ENCODE measurements at places on chromosomes 7 and 10.

- DNase-seq: no peak
Measured at GRCh38 chr7:128781851-128782250, 6.3 kb upstream of the OPN1SW start.

- DNase-seq: no peak
Measured at GRCh38 chr10:74822101-74822500, 4.3 kb upstream of the KAT6B start.

- DNase-seq: no peak
Measured at GRCh38 chr10:57102236-57102635, 741.2 kb upstream of the ZWINT start.

- no peak for DNase-seq
Measured at GRCh38 chr7:104137971-104138370, 69.8 kb downstream of the ORC5 start.

GRCh38 chr10:62155054-62155680 lies 113.5 kb downstream of the RTKN2 start:
- DNase-seq: no peak

GRCh38 chr10:47340608-47341170 lies 7.5 kb upstream of the RBP3 start:
- DNase-seq: no peak

GRCh38 chr7:112001091-112001826 lies 204.9 kb downstream of the DOCK4 start:
- no peak for DNase-seq

DNA sequence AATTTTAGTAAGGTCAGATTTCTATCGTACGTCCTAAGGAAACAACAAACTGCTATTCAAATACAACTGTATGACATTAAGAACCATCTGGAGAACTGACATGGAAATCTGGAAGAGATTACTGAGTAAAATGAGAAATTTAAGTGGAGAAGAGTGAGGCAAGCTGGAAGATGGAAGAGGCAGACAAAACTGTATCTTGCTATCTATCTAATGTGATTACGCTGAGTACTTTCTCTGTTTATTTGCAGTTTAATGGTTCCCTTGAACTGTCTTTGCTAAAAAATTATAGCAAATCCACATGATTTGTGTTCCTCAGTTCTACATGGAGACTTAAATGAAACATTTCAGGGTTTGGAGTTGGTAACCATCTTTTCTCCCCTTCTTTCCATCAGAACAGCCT lies 927.1 kb upstream of the MBL2 start:
- no peak for DNase-seq

- no peak for DNase-seq
Measured at GRCh38 chr10:97047083-97047736, 138.5 kb downstream of the SLIT1 start.

DNA sequence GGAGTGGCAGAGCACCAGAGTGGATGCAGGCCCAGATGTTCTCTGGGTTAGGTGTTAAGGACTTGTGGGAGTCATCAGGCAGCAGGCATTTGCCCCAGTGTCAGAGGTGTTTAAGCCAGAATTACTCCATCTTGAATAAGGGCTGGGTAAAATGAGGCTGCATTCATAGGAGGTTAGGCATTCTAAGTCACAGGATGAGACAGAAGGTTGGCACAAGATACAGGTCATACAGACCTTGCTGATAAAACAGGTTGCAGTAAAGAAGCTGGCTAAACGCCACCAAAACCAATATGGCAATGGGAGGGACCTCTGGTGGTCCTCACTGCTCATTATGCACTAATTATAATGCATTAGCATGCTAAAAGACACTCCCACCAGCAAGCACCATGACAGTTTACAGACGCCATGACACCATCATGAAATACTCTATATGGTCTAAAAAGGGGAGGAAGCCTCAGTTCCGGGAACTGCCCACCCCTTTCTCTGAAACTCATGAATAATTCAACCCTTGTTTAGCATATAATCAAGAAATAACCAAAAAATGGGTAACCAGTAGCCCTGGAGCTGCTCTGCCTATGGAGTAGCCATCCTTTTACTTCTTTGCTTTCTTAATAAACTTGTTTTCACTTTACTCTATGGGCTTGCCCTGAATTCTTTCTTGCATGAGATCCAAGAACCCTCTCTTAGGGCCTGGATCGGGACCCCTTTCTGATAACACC lies 882 bp upstream of the LRRC61 start:
- DNase-seq: no peak

- DNase-seq: no peak
Measured at GRCh38 chr10:94440096-94440495, 37.8 kb downstream of the TBC1D12 start.

DNA sequence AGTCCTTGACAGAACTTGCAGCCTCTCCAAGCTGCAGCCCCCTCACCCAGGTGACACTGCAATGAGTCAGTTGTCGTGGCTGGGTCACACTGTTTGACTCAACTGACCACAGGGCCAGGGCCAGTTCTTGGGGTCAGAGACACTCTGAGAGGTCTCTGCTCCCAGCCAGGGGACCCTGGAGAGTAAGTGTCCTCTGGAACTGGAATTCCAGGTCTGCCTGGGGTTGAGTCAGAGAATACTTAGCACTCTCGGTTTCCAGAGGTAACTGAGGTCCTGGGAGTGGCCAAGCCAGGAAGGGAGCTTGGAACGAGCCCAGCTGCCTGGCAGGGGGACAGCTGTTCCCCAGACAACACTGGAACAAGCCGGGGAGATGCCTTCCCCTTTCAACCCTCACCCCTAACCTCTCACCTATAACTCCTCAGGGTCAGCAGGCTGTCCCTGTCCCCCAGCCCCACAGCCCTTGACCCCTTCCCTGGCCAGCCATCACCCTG lies 2.2 kb upstream of the MYL10 start:
- DNase-seq: no peak

DNA sequence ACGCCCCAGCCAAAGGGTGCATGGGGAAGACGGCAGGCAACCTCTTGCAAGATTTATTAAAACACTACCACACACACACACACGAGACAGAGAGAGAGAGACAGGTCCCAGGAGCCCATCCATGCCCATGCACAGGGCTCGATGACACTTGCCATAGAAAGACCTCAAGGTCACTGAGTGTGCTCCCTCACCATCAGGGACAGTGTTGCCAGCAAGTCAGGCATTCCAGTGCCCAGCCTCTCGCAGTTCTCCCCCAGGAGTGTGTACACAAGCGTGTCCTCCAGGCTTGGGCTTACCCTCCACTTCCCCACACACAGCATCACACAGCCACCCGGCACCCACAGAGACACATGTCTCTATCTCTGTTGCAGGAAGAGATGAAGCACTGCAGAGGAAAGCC lies 46.8 kb upstream of the SLF2 start:
- DNase-seq: no peak

DNA sequence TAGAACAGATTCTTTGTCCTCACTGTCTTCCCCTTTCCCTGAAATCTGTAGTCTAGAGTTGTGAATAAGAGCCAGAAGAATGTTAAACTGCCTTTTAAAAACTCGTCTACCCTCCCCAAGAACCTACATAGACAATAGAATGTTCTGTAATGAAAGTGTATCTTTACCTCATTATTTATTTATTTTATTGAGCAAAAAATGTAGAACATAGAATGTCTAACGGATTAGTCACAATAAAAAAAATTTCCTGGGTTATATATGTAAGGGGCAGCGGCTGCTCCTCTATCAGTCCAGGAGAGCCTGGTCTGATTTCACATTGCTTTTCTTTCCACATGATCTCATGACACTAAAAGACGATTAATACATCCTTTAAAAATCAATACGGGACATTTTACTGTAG lies 135.7 kb downstream of the SDK1 start:
- DNase-seq: no peak

GRCh38 chr10:11832042-11832441 lies 8.9 kb downstream of the PROSER2 start:
- DNase-seq: no peak

GRCh38 chr7:157021871-157022680 lies 11.6 kb upstream of the MNX1 start:
- DNase-seq: no peak

- no peak for DNase-seq
Measured at GRCh38 chr7:157981778-157982177, 605.8 kb downstream of the PTPRN2 start.

DNA sequence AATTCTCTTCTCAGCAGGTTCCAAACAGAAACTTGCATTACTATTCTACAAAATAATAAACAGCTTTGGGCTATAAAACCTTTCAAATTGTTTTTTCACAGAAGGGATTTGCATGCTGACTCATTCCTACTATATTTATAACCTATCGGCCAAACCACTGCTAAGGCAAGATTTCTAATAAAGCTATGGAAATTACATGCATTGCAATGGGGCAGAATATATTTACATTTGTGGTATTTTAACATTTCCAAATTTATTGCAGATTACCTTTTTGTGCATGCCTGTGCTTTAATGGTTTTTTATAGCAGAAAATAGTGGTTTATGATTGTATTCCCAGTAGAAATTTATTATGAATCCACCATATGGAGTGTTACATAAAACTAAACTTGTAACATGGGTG lies 69.0 kb upstream of the NPVF start:
- DNase-seq: no peak

- DNase-seq: no peak
Measured at GRCh38 chr7:19772841-19773760, at the start of gene TMEM196. Gene TMEM196 (minus strand): TSS chr7:19773617. CDS start chr7:19772696, 921 bp downstream.

DNA sequence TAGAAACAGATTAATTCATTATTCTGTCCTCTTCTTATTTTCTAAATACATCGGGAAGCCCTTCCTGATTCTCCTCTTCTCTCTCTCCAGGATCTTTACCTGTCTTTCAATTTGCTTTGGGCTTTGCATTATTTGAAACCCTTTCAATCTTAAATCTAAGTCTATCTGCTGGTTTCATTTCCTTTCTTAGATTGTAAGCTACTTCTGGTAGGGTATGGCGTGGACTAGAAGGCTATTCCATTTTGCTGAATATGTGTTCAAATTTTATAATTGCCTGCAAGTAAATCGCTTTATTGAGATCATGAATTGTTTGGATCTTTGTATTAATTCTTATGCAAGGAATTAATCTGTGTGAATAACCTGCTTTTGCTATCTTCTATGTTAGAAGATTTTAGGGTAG lies 11.1 kb downstream of the STAM start:
- DNase-seq: no peak

DNA sequence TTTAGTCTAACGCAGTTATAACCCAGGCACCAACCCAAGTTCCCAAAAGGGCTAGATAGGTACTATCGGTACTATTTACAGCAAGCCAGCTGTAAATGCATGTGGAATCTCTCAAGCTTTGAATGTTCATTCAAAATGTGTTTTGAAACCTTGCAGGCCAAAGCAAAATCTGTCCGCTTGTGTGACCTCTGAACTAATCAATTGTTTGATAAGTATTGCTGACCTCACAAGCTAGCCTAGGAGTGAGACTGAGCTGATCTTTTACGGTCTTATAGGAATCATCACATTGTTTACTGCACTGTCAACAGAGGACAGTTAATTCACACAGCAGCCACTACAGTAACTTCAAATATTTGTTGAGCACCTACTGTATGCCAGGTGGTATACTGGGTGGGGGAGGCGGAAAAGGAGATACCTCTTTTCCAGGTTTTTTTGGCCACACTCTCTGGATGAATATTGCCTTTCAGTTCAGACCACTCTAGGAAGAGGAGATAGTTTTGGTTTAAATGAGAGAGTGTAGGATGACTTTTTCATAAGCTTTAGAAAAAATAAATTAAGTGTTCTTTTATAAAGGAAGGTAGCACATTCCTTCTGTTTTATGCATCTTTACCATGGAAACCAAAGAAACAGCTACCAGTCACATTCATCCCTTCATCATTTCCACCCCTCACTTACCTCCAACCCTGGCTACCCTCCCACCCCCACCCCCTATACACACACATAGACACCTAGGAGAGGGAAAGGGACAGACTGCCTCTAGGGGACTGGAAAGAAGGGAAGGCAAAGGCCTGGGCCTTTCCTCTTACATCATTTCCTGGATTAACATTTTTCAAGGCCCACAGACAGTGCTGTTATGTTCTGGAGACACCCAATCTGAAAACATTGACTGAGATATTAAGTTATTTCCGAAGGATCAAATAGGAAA lies 2.4 kb downstream of the PAPSS2 start:
- DNase-seq: no peak

- DNase-seq: no peak
Measured at GRCh38 chr7:96415293-96415940, 93.5 kb upstream of the SLC25A13 start.

DNA sequence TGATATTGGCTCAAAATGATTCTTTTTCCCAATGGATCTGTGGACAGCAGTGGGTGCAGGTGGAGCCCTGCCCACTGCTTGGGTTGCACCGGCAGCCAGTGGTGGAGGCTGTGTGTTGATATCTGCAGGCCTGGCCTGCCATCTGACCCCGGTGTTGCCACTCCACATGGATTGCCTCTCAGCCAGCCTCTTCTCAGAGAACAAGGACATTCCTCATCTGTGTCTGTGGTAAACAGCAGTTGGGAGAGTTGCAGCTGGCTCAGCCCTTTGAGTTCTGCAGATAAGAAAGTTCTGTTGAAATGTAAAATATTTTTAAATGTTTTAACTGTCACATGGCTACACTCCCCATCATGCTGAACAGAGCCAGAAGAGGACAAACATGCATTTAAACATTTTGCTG lies 374.9 kb upstream of the CELF2 start:
- DNase-seq: no peak

DNA sequence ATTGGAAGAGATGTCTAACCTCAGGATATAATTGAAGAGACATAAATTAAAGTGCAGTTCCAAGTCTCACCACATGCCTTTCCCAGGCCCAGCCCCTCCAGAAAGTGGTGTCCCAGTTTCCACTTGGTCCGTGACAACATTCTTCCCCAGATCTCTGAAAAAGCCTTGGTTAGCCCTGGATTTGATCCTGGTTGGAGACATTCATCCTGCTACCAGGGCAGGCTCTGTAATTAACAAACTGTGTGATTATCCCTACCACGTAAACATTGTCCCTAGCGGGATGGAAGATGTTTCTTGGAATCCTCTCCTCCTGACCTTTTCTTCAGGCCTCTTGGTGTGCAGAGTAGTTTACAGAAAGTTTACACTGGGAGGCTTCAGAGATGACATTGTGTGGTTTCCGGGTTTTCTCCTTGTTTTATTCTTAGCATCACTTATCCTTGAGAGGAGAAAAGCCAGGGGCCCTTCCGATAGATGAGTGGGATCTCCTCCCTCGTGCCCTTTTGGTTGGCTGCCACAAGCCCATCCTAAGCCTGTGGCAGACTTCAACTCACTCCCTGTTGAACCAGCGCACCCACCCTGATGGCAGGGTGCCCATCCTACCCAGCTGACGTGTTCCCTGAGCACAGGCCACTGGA lies 83.8 kb downstream of the COL13A1 start:
- no peak for DNase-seq

GRCh38 chr10:82150123-82150900 lies 275.3 kb downstream of the NRG3 start:
- DNase-seq: no peak

- DNase-seq: no peak
Measured at GRCh38 chr7:114933658-114934057, 11.8 kb downstream of the MDFIC start.

DNA sequence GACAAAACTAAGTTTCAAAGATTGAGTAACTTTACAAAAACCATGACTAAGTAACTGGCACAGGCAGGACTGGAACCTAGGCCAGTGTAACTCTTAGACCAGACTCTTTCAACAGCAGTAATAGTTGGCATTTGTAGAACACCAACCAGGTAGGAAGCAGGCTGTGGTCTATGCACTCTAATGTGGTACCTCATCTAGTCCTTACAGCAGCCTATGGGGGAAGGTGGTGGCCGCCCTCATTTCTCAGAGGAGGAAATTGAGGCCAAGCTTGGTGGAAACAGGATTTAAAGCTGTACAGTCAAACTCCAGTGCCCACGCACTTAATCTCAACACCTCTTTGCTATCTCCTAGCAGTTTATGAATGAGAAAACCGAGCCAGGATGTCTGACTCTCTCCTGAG lies 165.4 kb upstream of the LRGUK start:
- DNase-seq: no peak

GRCh38 chr7:371119-371778 lies 81.3 kb downstream of the FOXL3 start:
- no peak for DNase-seq
